ENCODE measurements at places on chromosomes 7 and 10. TPM values are rescaled to one million over a fixed set of nuclear protein-coding genes. Genes with fewer than 3 reads are reported as not detected.

Gene ADCY1
- 0.69 TPM for total RNA-seq

Gene MNX1
- total RNA-seq: not detected

Gene HMX3
- not detected for total RNA-seq

Gene AKR1E2
- 3.1 TPM for total RNA-seq

Gene NT5C2
- 101 TPM for total RNA-seq

Gene TUBB8
- not detected for total RNA-seq

Gene UNCX
- total RNA-seq: not detected

Data from cardiac ventricle fibroblast (primary cell).